ENCODE measurements at places on chromosomes 6 and 20.

- no peak for DNase-seq
Measured at GRCh38 chr20:15622368-15622767, 950.9 kb downstream of the KIF16B start.

DNA sequence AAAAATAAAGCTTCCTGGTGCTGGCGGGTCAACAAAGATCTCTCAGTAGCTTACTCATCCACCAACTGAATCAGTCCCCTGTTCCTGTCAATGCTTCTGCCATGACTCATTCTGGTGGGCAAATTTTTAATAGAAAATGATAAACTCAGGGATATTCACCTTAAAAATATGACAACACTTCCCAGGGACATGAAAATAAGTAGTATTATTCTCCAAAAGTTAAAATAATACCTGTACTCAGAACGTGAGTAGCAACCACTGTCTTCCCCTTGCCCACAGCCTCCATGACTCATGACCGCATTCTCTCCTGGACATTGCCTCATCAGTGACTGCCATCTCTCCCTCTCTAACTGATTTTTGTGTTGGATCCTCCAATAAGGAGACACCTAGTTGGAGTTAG, 552.3 kb downstream of the KIF16B start:
- peak; percentile 36 for DNase-seq

- DNase-seq = peak; percentile 99
Measured at GRCh38 chr20:23143098-23143497, 57.0 kb upstream of the CD93 start.

GRCh38 chr6:106422534-106422933, 62.0 kb downstream of the CRYBG1 start:
- DNase-seq = no peak

GRCh38 chr6:18693881-18694280, 306.7 kb downstream of the RNF144B start:
- DNase-seq = no peak

DNA sequence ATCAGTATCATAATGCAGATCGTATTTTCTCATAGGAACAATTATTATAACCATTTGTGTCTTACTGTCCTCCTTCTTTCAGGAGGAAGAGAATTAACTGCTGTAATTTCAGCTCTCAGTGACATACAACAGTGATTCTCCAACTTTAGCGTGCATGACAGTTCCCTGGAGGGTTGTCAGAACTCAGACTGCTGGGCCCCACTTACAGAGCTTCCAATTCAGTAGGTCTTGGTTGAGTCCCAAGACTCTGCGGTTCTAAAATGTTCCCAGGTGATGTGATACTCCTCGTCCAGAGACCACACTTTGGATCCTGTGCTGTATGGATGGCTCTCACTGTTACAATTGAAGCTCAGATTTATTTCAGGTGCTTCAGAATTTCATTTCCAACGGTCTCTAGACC, 72.8 kb downstream of the CAP2 start:
- no peak for DNase-seq

GRCh38 chr6:5215799-5216198, 45.0 kb downstream of the LYRM4 start:
- DNase-seq = no peak

DNA sequence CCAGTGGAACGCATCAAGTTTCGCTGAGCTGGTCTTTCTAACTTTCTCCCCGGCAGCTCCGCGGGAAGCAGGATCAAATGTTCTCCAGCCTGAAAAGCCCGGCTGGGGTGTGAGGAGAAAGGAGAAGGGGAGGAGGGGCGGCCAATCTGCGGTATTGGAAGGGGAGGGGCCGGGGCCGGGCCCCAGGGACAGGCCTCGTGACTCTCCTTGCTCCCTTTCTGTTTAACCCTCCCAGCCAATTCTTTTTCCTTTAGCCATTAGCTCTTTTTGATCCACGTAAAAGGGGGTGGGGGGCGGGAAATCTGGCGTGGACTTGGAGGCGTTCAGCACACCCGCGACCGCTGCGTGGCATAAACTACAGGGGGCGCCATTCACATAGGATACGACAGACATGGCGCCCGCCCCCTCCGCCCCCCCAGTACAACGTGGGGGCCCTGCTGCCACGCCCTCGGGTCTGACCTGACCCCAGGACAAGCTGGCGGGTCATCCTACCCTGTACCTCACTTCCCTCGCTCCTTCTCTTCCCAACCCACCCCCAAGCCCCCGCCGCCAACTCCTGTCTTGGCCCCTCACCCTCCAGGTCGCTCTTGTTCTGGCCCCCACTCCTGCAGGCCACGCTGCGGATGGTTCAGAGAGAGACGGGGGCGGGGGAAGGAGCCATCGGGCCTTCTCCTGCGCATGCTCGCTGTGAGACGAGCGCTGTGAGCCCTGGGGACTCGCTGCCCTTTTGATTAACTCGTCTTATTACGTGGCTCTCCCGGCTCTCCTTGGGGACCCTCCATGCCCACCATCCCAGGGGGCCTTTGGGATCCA, 7.8 kb upstream of the MDGA1 start:
- DNase-seq = no peak

DNA sequence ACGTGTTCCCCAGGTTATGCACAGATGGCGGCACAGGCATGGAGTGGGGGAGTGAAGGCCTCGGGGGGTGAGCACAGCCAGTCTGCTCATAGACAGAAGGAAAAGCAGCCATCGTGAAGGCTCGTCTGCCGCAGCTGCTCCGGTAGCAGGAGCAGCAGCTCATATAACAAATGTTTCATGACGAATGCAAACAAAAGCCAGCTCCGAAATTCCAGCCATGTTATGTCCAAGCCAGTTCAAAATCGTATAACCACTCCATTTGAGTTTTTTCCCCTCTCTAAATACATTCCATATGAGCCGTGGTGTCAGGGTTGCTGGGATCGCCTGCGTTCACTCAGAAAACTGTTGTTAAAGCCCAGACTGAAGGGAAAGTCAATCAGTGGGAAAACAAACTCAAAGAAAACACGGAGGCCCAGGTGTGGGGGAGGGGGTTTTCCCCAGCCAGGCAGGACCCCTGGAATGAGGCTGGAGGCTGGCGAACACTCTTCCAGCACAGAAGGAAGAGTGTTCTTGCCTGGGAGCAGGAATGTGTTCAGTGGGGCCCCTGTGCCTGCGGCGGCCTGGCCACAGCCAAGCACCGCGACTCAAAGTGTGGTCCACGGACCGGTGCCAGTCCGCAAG, 280.4 kb upstream of the TAB2 start:
- no peak for DNase-seq

- no peak for DNase-seq
Measured at GRCh38 chr20:59683181-59683580, 78.8 kb downstream of the PHACTR3 start.

DNA sequence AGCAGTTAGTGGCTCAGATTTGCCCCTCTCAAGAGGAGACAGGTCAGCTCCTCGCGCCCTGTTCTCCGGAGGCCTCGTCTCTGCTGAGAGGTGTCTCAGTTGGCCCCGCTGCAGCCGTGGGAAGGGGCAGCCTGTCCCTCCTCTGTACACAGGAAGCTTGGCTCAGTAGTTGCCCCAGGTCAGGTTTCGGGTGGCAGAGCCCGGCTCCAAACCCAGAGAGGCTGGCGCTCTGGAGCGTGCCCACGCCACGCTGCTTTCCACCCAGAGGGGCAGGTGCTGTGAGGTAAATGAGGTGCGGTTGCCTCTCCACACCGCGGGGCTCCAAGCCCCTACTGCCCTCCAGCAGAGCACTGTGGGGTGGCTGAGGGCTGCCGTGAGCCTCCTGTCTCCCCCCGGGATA, 16.0 kb downstream of the DYNLT1 start:
- no peak for DNase-seq

DNA sequence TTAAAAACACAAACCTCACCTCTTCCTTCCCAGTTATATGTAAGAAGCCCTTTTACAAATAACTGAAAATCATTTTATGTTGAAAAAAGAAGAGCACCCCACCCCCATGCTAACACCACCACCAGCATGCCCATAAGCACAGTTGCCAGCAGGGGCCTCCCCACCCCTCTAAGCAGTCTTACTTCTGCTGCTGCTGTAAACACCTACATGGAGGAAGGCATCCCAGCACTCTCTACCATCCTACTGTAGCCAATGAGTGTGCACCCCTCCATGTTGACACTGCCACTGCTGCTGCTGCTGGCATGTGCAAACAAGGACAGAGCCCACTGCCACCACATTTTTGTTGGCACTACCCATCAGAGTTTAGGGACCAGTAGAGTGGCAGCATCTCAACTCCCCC, 49.6 kb upstream of the PHIP start:
- DNase-seq = no peak

DNA sequence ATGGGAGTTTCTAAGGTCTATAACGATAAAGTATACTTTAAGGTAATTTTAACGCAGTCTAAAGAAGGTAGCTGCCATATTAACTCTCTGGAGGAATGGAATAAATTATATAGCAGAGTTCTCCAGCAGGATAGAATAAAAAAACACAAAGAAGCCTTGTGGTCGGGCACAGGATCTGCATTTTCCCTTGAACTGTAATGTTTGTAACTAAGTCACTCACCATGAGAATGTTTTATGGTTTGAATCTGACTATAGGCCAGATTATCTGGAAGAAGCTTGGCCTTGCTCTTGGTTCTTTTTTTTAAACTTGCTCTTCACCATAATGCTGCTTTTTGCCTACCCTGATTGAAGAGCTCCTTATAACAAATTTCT, 238.8 kb upstream of the NOX3 start:
- DNase-seq = peak; percentile 31

- no peak for DNase-seq
Measured at GRCh38 chr20:23679133-23680092, 9.4 kb downstream of the CST4 start.

- DNase-seq = no peak
Measured at GRCh38 chr6:73637404-73637803, 16.4 kb downstream of the SLC17A5 start.

DNA sequence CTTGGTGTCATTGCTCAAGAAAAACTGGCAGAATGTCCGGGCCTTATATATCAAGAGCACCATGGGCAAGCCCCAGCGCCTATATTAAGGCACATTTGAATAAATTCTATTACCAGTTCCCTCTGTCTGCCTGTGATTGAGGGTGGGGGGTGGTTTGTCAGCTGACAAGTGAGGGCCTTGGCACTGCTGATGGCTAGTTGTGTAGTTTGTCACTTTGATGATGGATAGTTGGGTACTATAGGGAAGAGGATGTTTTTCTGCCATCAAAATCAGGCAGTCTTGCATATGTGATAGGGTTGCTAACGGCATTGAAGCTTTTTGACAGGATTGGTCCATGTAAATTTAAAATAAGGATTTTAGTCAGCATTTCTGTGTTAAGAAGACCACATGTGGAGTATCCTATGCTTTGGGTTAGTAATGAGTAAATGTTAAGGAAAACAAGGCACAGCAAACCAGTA, 2.5 kb downstream of the RPL10A start:
- DNase-seq = no peak

DNA sequence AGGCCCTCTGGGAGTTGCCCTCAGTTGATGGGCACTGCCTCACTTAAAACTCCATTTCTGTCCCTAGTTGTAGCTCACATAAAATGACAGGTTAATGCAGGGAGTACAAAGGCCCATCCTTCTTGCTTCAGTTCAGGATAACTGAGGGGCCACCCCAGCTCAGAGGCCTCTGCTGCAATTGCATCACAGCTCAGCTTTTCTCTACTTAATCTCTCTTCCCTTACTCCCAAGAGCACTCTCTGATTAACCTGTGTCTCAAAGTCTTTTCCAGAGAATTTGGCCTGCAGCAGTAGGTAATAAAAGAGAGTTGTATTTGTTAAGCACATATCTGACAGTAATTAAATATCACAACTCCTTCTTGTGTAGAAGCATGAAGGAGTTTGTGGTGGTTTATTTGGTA, 40.9 kb upstream of the FLRT3 start:
- DNase-seq = no peak

DNA sequence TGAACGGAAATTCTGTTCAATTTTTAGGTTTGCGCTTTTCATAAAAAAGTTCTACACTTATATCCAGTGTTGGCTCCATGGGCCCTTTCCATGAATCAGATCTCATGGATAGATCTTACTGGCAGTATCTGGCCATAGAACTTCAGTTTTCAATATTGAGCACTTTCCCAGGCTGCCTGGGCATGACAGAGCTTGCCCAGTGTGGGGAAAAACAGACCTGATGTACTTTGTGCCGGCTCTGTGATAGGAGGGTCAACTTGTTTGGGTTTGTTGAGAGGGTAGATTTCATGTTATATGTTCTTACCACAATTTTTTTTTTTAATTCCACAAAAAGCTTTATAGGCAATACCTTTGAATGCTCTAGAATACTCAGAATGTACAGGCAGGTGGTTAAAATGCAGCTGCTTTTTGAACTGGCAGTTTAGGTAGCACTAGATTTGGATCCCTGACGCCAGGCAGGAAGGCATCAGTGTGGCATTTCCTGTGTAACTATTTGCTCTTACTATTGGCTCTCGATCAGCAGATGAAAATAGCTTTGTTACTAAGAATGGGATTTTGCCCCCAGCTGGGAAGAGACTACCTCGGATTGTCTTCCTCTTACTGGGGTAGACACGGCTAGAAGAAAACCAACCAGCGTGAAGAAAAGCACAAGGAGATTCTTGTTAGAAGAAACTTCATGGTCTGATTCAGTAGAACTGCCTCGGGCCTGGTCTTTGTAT, 404.9 kb upstream of the SOX4 start:
- no peak for DNase-seq

- no peak for DNase-seq
Measured at GRCh38 chr6:147905711-147906110, 397.2 kb downstream of the SAMD5 start.

GRCh38 chr6:42509765-42510164, 54.1 kb upstream of the UBR2 start:
- no peak for DNase-seq

DNA sequence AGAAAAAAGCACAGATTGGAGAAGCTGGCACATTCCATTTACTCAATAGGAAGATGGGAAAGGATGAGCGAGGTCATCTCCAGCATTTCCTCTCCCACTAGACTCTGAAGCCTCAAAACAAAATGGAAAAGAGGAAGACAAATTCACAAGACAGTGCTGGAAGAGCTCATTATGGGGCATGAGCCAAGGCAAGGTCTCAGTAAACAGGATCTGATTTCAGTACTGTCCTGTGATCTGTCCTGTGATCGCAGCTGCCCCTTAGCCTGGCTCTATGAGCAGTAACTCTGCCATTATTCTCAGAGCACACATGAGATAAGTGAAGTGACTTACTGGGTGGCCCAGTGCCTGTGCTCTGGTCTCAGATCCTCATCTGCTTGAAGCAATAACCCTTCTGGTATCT, 68.1 kb upstream of the SLC4A11 start:
- no peak for DNase-seq

GRCh38 chr6:44800171-44800783, 412.8 kb downstream of the CDC5L start:
- DNase-seq = no peak

- no peak for DNase-seq
Measured at GRCh38 chr6:57072108-57072507, 17.9 kb upstream of the ZNF451 start.

GRCh38 chr20:33724439-33725094, 4.5 kb upstream of the PXMP4 start:
- no peak for DNase-seq

DNA sequence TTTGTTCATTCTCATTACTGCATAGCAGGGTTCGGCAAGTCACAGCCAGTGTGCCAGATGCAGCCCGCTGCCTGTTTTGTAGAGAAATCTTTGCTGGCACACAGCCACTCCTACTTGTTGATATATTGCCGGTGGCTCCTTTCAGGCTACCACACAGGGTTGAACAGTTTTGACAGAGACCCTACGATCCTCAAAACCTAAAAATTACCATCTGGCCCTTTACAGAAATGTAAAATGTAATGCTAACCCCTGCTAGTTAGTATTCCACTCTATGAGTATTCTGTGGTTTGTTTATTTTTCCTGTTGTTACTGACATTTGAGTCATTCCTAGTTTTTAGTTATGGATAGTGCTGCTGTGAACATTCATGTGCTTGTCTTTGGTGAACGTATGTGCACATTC, 11.5 kb downstream of the DHX35 start:
- no peak for DNase-seq
